ENCODE measurements at places on chromosomes 4 and X. TPM values are rescaled to one million over a fixed set of nuclear protein-coding genes. Genes with fewer than 3 reads are reported as not detected.

DNA sequence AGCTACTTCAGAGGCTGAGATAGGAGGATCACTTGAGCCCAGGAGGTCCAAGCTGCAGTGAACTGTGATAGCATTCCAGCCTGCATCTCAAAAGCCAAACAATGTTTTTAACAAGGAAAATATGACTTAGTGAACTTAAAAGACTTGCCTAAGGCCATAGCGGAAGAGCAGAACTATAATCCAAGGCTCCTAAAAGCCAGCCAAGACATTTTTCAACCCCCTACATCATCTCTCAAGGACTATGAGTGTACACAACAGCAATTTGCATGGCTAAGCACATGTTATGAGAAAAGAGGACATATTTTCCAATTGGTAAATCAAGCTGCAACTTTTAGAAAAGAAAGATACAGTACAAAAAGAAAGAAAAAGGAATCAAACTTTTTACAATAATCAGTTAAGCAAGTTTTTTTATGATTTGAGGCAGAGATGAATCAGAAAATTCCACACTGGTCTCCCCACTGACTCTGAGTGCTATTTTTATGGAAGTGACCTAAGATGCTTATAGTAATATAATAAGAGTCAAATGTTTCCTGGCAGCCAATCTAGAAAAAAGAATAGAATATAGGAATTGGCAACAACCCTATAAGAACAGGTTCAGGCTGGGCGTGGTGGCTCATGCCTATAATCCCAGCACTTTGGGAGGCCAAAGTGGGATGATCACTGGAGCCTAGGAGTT, 9.8 kb upstream of the ACOT9 start:
- no peak overlapping the region for H3K4me3 ChIP-seq
- H3K36me3 ChIP-seq, result no peaks in the 10 kb centered on the region
- no peak for DNase-seq
- no peak overlapping the region for H3K27ac ChIP-seq
- peaks cover 4% of the 10 kb centered on the region for H3K27me3 ChIP-seq

GRCh38 chrX:76184276-76184675, 11.4 kb downstream of the PBDC1 start:
- H3K36me3 ChIP-seq, result peaks cover 4% of the 10 kb centered on the region
- DNase-seq, result no peak
- peaks cover 10% of the 10 kb centered on the region for H3K27me3 ChIP-seq
- no peaks in the 10 kb centered on the region for H3K4me1 ChIP-seq
- no peak overlapping the region for H3K27ac ChIP-seq
- H3K4me3 ChIP-seq, result no peak overlapping the region

USP26 gene
- not detected for total RNA-seq

SCD5 gene
- total RNA-seq, result 180 TPM

CFAP299 gene
- 3.0 TPM for total RNA-seq

DNA sequence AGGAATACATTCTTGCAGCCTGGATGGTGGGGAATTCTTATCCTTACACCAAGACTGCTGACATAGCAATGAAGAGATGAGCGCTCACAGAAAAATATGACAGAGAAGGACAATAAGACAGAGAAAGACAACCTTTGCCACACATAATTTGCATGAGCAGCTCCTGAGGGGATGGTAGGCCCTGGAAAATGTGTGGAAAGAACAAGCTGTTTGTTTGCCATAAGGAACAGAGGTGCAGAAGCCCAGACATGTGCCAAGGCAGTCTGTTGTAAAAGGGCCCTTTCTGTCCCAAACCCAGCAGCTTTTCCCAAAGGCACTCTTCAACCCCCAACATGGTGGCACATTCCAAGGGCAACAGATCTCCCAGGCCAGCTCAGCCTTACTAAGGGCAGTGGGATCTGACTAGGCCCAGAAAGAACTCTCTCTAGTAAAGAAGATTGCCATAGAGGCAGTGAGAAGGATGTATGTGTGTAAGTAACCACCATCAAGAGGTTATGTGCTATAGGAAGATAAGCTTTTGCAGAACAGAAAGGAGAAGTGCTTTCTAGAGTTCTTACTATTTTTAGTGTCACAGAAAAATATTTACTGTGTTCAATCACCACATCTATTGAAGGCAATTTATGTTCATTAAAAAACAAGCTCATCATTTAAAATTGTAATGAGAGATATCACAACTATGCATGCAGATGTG, 287.0 kb upstream of the RASGEF1B start:
- H3K27me3 ChIP-seq, result no peaks in the 10 kb centered on the region
- H3K36me3 ChIP-seq, result no peaks in the 10 kb centered on the region
- H3K4me3 ChIP-seq, result no peak overlapping the region
- H3K27ac ChIP-seq, result no peak overlapping the region

CXCL10 gene
- total RNA-seq, result 1.9 TPM

- peaks cover 26% of the 10 kb centered on the region for H3K4me1 ChIP-seq
- no peak for DNase-seq
- H3K27ac ChIP-seq, result no peak overlapping the region
- H3K36me3 ChIP-seq, result no peaks in the 10 kb centered on the region
- peaks cover 96% of the 10 kb centered on the region for H3K27me3 ChIP-seq
These were observed 4.8 kb downstream of the ARX start for GRCh38 chrX:25010784-25011588.

GRCh38 chr4:8274765-8275547, 5.4 kb downstream of the HTRA3 start:
- peak overlapping the region; percentile 22 for H3K27ac ChIP-seq
- H3K4me3 ChIP-seq, result no peak overlapping the region
- DNase-seq, result peak; percentile 31
- H3K27me3 ChIP-seq, result peaks cover 16% of the 10 kb centered on the region

DNA sequence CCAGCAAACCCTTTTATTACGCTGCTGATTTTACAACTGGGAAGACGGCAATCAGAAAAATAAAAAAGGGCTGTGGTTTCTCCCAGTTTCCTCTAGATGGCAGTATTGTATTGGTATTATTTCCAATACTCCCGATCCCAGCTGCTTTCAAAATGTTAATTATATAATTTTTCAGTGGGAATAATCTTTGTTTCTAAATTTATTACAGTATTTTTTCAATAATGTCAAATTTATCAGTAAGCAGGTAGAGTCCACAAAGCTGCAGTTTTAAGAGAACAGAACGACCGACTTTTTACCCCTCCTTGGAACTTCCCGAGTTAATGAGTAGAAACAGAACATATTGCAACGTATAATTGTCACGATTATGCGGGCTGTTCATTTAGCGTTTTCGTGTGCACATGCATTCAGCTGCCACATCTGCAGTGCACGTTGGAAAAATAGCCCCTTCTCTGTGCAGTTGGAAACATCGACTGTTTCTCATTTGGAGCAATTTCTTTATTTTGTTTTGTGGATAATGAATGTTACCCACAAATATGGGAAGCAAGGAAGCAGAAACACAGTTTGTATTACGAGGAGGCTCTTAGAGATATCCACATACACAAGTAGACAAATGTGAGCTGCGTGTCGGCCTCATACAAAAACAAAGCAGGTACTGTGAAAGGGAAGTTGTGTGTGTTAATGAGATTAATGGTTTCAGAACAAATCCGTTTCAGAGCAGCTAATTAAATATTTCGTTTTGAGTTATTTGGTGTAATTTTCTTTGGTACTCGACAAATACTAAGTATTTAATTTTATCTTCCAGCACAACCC, 188.0 kb downstream of the STIM2 start:
- no peaks in the 10 kb centered on the region for H3K27me3 ChIP-seq
- peak; percentile 79 for DNase-seq
- no peaks in the 10 kb centered on the region for H3K36me3 ChIP-seq
- peak overlapping the region; percentile 46 for H3K4me3 ChIP-seq
- H3K27ac ChIP-seq, result no peak overlapping the region

DNA sequence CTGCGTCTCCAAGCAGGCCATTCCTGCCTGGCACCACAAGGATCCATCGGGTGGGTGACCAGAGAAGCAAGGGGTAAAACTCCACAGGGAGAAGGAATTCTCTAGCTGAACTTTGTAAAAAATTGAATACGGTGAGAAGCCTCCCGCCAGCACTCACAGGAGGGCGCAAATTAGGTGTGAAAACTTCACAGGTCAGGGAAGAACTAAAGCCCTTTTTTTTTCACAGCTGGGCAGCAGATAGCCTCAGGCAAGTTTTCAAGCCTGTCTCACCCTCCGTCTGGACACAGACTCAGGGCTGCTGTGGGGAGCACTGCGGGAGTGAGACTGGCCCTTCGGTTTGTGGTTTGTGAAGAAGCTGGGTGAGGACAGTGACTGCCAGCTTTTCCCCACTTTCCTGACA, 224.1 kb upstream of the FGF16 start:
- DNase-seq, result no peak
- H3K27ac ChIP-seq, result no peak overlapping the region

DNA sequence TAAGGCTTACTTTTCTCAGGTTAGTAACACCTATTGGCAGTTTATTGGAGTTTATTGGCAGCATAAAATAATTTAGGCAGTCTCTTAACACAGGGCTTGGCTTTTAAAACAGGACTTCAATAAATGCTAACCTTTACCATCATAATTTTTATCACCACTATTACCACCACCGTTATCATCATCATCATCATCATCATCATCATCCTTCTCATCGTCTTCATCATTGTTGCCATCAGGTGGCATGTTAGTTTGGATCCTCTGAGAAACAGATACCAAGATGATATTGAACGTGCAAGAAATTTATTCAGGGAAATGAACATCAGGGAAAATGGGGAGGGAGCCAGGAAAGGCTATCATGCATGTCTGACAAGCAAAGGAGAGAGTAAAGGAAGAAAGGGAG, 16.2 kb downstream of the GBA3 start:
- H3K36me3 ChIP-seq, result no peaks in the 10 kb centered on the region
- H3K27ac ChIP-seq, result no peak overlapping the region
- H3K4me3 ChIP-seq, result no peak overlapping the region
- DNase-seq, result no peak
- no peaks in the 10 kb centered on the region for H3K27me3 ChIP-seq

DNA sequence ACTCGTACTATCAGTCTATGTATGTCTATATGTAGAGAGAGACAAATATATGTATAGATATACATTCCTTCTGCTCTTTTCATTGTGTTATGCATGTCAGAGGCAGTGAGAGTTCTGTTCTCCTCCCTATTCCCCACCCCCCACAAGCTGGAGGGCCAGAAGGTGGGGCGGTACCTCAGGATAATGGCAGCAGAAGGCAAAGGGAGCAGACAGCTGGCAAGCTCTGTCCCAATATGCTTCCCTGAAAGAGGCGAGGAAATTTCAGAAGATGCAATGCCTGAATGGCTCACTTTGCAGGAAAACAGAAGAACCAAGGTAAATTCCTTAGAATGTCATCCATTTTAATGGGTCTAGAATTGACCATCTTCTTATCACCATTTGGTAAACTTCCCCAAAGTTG, 114.4 kb downstream of the NAA11 start:
- no peak for DNase-seq
- H3K36me3 ChIP-seq, result no peaks in the 10 kb centered on the region
- H3K27me3 ChIP-seq, result no peaks in the 10 kb centered on the region
- no peak overlapping the region for H3K4me3 ChIP-seq

GRCh38 chr4:107977966-107978705, 11.6 kb upstream of the HADH start:
- no peaks in the 10 kb centered on the region for H3K4me1 ChIP-seq
- DNase-seq, result no peak
- no peak overlapping the region for H3K4me3 ChIP-seq

IGSF1 gene
- 12.3 TPM for total RNA-seq

TKTL1 gene
- 14.1 TPM for total RNA-seq

- no peak for DNase-seq
- no peaks in the 10 kb centered on the region for H3K27me3 ChIP-seq
- peaks cover 13% of the 10 kb centered on the region for H3K4me1 ChIP-seq
- no peak overlapping the region for H3K4me3 ChIP-seq
- no peak overlapping the region for H3K27ac ChIP-seq
These were observed 44.4 kb upstream of the STOX2 start for GRCh38 chr4:183860731-183861130.

CTAG2 gene
- not detected for total RNA-seq

DNA sequence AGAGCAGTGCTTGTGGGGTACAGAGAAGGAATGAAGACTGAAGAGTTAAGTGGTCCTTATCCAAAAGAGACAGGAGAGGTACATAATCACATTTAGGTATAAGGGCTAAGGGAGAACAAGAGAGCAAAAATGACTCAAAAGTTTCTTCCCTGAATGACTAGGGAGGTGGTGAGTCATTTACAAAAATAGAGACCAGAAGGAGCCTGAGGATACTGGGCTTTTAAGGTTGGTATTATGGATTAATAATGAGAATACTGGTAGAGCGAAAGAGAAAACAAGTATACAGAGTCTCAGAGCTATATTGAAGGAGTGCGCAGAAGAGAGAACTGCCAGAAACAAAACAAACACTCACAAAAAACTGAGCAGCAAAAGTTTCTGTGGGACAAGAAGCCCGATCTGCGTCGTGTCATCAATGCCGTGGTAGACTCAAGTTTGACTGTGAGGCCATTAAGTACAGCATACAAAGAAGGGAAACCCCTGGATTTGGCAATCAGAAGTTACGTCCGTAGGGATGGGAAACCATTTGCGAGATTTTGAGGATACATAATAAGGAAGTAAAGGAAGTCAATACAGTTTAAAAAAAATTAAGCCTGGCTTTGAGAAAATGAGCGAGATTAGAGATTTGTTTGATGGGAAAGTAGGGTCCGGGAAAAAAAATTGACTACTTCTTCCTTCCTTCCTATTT, 129.1 kb upstream of the STIM2 start:
- H3K36me3 ChIP-seq, result no peaks in the 10 kb centered on the region
- H3K4me1 ChIP-seq, result no peaks in the 10 kb centered on the region
- no peak overlapping the region for H3K4me3 ChIP-seq
- no peak for DNase-seq
- H3K27me3 ChIP-seq, result no peaks in the 10 kb centered on the region

- peaks cover 7% of the 10 kb centered on the region for H3K36me3 ChIP-seq
- H3K4me1 ChIP-seq, result peaks cover 23% of the 10 kb centered on the region
- H3K4me3 ChIP-seq, result peak overlapping the region; percentile 31
- peak overlapping the region; percentile 96 for H3K27ac ChIP-seq
These were observed 243.1 kb downstream of the ANK2 start for GRCh38 chr4:113292371-113293042.

TLR1 gene
- 32.2 TPM for total RNA-seq

GRCh38 chr4:87390551-87390890, 467 bp downstream of the HSD17B11 start:
- H3K4me3 ChIP-seq, result peak overlapping the region; percentile 78
- no peaks in the 10 kb centered on the region for H3K27me3 ChIP-seq
- no peak for DNase-seq
- peaks cover 11% of the 10 kb centered on the region for H3K4me1 ChIP-seq
- H3K27ac ChIP-seq, result peak overlapping the region; percentile 91

DNA sequence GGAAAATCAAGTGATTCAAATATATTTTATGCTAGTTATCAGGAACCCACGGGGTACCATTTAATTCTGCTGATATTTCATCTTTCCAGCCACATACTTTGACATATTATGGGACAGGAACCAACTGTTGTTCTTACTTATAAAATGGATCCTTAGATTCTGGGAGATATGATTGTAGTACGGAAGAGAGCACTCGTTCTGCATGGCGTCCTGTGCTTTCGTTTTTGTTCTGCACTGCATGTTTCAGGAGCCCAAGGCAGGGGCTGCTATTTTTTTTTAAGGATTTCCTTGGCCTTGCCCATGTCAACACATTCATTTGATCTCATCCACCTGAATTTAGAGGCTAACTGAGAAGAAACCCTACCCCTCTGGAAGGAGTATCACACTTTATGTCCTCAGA, 245.5 kb upstream of the TLL1 start:
- no peak overlapping the region for H3K4me3 ChIP-seq
- DNase-seq, result no peak
- H3K27ac ChIP-seq, result no peak overlapping the region
- H3K27me3 ChIP-seq, result no peaks in the 10 kb centered on the region

TMEM35A gene
- total RNA-seq, result 80.1 TPM

NBDY gene
- total RNA-seq, result 13.2 TPM

GYPB gene
- 11.0 TPM for total RNA-seq

GRCh38 chr4:31592293-31592692, 872.1 kb downstream of the PCDH7 start:
- no peaks in the 10 kb centered on the region for H3K4me1 ChIP-seq
- no peak for DNase-seq
- H3K36me3 ChIP-seq, result no peaks in the 10 kb centered on the region

GPR173 gene
- total RNA-seq, result 12.5 TPM
